Esophagus squamous epithelium (tissue), 5 donors: ENCODE measurements at places on chromosomes 12 and 14.

GRCh38 chr12:85058339-85058738 is 22.2 kb downstream of the LRRIQ1 start:
- DNase-seq = no peak

DNA sequence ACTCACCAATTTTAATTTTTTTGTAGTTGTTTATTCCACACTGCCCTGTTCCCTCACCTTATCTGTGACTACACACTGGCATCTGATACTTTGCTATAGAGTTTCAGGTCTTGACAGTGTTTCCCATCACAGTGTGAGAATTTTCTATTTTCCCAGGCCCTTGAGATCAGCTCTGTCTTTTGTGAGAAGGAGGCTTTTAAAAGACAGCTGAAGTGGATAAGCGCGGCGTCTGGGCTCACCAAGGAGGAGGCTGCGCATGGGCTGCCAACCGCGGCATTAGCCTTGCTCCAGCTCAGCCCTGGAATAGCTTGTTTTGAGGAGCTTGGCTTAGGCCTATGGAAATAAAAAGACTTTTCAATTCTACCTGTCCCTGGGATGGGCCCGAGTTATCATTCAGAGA is 181.3 kb downstream of the RMST start:
- no peak for DNase-seq

DNA sequence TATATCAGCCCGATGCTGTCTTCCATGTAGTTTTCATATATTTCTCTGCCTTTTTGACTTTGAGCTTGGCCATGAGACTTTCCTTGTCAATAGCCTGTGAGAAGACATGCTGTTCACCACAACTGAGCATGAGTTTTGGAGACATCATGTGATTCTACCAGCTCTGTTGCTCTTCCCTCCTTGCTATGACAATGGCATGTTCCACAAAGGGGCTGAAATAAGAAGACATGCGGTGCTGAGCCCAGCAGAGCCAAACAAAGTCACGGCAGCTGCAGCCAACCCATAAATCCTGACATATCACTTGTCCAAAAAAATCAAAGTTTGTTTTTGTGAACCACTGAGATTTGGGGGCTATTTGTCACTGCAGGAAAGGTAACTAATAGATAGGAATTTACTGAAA is 343.4 kb upstream of the KITLG start:
- no peak for DNase-seq

DNA sequence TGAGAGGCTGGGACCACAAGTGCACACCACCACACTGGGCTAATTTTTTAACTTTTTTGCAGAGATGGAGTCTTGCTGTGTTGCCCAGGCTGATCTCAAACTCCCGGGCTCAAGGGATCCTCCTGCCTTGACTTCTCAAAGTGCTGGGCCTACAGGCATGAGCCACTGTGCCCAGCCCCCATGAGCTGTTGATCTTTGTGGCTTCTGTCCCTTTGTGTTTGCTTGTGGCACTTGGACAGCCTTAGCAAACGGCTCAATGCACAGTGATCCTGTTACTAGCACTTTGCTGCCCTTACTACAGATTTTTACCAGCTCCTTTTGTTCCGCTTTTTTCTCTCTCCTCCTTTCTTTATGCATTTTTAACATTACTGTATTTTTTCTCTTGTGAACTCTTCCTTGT is 25.3 kb upstream of the EVL start:
- no peak for DNase-seq

GRCh38 chr14:96231526-96232130 is 24.4 kb upstream of the BDKRB1 start:
- DNase-seq = no peak

DNA sequence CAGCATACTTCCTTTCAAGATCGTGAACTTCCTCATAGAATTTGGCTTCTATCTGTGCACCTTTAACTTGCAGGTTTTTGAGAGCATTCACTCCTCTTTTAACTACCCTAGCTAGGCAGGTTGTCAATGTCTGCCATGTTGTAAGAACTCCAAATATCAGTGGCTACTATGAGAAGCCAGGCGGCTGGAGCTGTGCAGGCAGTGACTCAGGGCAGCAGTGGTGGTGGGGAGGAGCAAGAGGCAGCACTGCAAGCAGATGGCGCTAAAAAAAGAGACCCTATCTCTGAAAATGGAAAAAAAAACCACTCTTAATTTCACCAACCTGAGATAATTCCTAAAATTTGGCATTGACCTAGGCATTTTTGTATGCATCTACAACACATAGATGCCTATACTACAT is 28.5 kb downstream of the YARS2 start:
- DNase-seq = no peak

DNA sequence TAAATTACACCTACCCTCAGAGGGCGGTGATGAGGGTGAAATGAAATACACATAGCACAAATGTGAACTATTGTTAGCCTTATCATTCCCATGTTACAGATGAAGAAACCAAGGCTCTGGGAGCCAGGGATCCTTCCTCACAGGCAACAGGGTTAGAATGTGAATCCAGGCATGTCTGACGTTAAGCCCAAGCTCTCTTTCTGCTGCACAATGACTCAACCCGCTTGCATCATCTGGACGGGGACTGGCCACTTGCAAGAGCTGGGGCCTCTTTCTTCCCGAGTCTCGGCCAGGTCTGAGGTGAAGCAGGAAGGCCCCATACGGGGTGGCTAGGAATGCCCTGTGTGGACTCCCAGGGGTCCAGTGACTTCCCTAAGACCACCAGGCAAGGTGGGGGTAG is 105.2 kb downstream of the RBM19 start:
- no peak for DNase-seq

DNA sequence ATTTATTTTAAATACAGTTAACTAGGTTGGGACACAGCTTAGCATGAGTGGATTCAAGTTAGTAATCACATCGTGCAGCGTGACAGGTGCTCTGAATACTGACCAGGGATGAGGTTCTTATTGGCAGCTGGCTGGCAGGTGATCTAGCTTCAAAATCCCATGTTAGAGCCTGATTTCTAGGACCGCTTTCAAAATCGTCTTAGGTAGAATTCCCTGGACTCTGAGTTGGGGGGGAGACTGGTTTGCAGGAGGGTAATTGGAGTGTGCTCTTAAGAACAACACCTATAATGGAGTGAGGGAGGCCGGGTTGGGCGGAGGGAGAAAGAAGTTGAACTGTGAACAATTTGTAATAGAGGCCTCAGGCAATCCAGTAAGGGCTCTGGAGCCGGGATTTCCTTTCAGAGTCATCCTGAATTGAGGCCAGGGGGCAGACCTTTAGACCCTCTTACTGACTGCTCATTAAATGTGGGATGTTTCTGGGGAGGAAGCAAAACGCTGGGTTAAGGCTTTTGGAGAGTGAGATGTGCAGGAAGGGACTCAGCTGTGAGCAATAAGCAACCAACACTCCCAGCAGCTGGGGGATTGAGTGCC is 874 bp upstream of the YARS2 start:
- DNase-seq = no peak

GRCh38 chr12:124509300-124509675 is 58.1 kb downstream of the NCOR2 start:
- DNase-seq = no peak

GRCh38 chr12:30437044-30437443 is 258.6 kb downstream of the IPO8 start:
- DNase-seq = no peak

- DNase-seq = no peak
Measured at GRCh38 chr12:107684990-107685359, 624 bp upstream of the PWP1 start.

- DNase-seq = no peak
Measured at GRCh38 chr14:63933110-63933509, 80.3 kb downstream of the SYNE2 start.

DNA sequence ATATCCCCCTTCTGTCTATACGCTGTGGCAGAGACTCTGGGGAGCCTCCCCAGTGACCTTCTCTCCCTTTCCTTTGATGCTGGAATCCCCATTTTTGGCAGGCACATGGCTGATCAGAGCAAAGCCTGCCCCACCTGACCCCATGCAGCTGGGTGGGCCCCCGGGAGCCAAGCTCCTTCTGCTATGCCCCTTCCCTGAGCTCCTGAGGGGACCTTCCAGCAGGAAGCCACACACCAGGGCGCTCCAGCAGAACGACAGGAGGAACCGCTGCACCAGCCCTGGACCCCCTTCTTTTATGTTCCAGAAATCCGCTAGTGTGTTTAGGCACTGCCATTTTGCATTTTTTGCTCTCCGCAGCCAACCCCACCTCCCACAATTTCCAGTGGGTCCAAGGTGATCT is 44.6 kb downstream of the TRAFD1 start:
- DNase-seq = no peak

DNA sequence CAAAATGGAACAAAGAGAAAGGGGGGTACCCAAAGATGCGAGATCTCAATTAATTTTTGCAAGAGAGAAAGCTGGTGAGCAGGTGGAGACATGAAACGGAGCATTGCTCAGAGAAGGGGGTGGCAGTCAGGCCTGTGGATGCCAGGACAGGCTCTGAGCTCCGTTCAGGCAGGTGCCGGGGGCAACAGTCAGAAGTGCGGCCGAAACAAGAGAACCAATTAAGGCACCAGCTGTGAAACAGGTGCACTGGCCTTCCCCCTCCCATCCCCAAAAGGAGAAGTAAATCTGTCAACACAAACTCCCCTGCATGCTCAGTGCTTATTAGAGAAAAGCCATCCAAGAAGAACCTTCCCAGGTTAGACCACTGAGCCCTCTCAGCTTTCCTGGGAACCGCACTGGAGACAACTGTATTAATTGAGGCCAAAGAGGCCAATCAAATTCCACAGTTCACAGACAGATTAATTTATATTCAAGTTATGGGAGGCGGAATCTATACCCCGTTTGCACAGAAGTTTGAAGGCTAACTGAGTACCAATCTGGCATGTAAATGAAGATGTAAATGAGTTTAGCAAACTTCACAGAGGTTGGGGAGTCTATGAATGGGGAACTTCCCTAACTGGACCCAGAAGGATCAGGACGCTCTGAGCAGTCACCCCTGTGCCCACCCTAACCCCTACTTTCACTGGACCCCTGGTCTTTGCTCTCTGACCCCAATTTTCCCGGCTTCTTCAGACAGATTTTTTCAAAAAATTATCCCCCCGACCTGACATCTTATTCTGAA is 20.9 kb downstream of the OAS2 start:
- no peak for DNase-seq

DNA sequence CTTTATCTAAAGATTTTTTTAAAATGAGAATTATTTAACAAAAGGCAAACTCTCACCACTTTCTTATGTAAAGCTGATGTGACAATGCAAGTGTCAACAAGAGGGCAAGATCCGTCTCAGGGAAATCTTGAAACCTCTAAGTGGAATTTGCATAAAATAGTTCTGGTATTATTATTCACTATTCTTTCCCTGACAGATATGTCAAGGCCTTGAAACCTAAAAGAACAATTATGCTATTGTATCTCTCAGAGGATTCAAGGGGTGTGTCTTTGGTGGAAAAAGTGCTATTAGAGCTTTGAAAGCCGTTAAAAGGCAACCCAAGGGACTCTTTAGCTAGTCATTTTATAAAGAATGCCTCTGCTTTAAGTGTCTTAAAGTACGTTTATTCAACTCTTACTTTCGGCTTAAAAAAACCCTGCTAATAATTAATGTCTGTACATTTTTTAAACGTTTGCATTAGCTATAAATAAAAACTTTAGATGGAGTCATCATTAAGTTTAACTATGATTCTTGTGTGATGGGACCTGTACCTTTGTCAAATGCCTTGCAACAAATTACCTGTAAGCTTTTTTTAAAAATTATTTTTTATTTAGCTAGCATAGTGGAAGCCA is 585.5 kb downstream of the VRK1 start:
- no peak for DNase-seq

DNA sequence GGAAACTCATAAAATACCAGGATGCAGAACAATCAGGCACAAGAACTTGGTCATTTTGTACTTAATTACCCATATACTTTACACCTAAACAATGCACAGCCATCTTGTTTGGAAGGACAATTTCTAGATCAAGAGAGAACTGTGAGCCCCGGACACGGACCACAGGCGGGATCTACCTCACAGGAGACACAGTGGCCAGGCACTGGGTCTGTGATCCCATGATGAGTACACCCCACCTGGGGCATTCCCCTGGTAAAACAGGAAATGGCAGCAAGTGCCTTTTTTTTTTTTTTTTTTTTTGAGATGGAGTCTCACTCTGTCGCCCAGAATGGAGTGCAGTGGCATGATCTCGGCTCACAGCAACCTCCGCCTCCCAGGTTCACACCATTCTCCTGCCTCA is 15.2 kb downstream of the GOLGA3 start:
- DNase-seq = no peak

- no peak for DNase-seq
Measured at GRCh38 chr12:51395283-51396230, 4.4 kb upstream of the GALNT6 start.

DNA sequence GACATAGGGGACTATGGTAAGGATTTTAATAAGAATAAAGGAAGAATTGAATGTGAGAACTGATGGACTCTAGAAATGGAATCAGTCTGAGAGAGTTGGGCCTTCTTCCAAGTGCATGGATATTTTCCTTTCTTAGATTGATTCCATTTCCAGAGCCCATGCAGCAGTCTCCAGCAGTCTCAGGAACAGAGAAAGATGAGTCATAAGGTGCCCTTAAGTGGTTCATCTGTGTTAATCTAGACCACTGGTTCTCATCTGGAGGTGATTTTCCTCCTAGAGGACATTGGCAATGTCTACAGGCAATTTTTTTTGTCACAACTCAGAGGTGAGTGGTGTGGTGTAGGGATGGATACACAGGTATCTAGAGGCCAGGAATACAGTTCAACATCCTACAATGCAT is 25.9 kb downstream of the TRIM9 start:
- DNase-seq = no peak

DNA sequence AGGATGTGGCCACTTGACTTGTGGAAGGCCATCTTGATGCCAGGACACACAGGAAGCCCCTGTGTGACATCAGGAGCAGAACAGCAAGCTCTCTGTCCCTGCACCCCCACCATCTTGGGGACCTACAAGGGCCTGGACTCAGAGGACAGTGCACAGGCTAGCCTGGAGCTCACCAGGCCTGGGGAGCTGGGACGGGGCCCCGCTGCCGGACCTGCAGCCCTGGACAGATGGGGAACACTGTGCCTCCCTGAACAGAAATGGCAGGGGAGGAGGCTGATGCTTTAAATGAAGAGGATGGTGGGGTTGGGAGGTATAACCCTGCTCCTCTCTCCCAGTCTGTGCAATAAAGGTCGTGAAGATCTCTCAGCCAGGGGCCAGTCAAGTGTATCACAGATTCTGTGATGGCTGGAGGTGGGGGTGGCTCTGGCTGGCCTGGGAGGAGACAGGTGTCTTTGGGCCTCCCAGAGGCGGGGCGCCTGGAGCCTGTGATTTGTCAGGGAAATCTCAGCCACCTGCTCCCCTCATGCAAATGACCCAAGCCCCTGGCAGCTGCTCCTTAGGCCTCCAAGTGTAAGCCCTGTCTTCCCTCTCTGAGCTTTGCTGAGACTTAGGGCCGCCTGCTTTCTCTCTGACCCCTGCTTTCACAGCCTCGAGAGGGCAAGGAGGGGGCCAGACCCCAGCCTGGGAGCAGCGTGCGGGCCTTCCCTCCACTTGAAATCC is 1.1 kb upstream of the GNB3 start:
- no peak for DNase-seq
